ENCODE measurements at places on chromosomes 13 and 19.

DNA sequence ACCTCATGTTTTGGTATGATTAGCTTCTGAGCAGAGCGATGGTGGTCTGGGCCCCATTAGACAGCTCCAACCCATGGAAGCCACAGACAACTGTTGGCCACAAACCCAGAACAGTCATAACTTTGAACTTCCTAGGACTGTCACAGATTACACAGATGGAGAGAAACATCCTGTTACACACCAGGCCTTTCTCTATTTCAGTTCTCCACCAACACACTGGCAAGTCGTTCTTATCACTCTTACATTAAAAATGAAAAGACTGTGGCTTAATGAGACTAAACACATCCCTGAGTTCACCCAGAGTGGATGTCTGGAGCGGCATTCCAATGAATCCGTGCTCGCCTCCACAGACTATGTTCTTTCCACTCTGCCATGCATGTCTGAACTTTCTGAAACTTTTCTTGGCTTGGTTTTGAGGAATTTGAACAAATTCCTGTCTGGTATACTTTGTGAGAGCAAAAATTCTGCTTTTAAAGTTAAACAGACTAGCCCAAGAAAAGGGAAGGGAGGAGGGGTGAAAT, 109.1 kb downstream of the NALCN start:
- ATAC-seq, result no peak

DNA sequence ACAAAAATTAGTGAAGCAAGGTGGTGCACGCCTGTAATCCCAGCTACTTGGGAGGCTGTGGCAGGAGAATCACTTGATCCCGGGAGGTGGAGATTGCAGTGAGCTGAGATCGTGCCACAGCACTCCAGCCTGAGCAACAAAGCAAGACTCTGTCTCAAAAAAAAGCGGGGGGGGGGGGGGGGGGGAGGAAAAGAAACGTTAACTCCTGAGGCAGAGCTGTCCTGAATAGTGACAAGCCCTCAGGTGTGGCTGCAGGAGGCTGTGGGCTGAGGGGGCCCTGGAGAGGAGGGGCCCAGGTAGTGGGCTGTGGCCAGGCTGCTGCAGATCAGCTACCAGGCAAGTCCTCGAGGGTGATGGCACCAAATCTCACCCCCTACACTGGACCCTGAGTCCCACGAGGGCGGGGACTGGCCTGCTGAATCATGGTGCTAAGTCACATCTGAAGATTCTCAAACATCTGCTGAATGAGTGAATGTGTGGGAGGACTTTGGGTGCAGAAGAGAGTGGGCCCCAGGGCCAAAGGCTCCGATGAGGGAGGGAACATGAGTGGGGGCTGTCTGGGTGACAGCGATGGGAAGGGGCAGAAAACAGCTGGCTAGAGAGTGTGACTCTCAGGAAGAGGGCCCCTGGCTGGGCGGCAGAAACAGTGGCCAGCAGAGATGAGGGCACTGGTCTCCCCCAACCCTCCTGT, 24.6 kb upstream of the ATP1A3 start:
- ATAC-seq, result no peak

DNA sequence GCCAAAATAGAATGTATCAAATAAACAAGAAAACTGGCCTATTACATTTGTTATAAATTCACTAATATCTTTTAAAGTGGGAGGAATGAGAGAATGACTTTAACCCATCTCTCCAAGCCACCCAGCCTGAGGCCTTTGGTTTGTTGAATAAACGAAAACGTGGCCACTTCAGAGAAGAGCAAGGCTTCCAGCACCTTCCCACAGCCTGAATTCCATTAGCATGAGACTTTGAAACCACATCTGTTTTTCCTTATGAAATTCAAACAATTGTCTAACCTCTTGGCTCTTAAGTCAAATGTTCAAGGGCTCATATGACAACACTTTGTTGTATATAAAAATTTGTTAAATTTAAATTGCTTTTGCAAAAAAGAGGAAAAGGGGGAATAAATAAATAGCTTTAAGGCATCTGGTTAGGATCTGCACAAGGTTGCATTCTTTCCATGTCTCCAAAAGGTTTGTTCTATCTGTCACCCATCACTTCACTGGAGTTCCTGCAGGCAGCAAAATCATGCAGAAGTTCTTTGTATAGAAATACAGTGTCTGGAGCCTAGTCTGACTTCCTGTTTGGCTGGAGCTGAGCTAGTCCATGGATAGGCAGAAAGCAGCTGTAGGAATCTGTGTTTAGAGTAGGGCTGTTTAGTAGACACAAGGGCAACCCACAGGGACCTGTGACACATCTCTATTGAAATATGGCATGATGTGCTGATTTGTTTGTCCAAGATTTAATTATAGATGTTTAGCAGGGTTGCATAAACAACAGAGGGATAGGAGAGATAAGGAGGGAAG, 502.3 kb downstream of the KCTD12 start:
- ATAC-seq, result no peak

- ATAC-seq, result no peak
Measured at GRCh38 chr13:44373247-44373600, 400 bp upstream of the SERP2 start.

DNA sequence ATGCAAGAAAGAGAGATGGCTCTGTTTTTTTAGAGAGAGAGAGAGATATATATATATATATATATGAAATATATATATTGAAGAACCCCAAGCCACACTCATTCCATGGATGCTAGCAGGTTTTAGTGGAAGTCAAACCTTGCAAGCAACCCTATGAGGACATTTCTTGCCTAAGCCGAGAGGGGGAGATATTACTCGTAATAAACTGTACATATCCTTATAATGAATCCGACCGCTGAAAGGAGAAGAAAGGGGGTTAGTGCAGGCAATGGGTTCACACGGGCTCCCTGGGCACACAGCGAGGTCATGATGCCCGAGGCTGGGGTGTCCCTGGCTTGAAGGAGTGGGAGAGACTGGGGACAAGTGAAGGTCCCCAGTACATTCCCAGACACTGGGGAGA, 78.3 kb downstream of the IER2 start:
- ATAC-seq, result no peak

- ATAC-seq, result no peak
Measured at GRCh38 chr19:48676887-48677286, 4.1 kb upstream of the NTN5 start.

- ATAC-seq, result no peak
Measured at GRCh38 chr13:24984134-24984533, 111.8 kb upstream of the PABPC3 start.

GRCh38 chr19:3632098-3632497, 5.5 kb upstream of the CACTIN start:
- ATAC-seq, result no peak

DNA sequence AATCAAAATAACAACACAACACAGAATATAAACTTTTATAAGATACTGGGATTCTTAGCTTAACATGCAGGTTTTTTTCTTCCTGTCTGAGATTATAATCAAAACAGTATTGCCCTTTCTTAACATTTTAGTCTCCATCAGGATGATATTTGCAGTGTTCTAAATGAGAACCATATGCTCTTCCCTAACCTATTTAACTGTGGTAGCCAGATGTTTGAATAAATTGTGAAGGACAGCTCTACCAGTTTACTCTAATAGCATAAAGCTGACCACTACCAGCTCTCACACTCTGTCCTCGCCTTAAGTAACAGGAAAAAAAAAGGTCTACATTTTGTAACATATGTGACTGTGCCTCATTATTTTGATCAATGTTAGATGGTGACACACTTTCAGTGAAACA, 618.7 kb upstream of the SGCG start:
- no peak for ATAC-seq

GRCh38 chr19:50662651-50663481, 13.6 kb downstream of the C19orf81 start:
- no peak for ATAC-seq
